Jurkat, Clone E6-1 (cell line): ENCODE measurements at places on chromosomes 7 and 10.

DNA sequence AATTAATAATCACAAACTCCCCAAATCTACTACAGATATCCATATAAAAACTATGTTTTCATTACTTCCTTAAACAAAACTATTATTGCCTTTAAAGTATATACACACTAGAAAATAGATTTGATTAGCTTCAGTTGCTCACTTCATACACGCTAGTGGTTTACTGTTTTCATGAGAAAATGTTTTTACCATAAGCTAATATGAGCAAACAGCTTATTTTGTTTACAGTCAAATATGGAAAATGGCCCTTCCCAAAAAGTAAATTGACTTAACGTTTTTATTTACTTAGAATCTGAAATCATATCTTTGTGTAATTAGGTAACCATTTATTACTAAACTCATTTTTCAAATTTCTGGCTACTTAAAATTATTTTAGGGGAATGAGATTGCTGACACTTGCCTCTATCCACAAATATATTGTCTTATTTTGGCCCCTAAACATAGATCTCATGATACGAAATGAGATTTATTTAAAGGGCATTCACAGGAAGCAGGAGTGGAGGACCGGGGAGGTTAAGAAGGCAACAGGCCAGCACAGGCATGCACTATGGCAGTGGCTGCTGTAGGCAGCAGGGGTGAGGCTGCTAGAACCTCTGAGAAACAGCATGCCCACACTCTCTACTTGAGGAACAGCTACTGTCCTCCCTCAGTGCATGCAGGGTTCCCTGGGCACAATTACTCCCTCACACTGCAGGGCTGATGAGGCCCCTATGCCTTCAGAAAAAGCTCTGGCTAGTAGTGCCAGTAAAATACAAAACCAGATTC, 29.6 kb upstream of the SOSTDC1 start:
- no peak for DNase-seq

DNA sequence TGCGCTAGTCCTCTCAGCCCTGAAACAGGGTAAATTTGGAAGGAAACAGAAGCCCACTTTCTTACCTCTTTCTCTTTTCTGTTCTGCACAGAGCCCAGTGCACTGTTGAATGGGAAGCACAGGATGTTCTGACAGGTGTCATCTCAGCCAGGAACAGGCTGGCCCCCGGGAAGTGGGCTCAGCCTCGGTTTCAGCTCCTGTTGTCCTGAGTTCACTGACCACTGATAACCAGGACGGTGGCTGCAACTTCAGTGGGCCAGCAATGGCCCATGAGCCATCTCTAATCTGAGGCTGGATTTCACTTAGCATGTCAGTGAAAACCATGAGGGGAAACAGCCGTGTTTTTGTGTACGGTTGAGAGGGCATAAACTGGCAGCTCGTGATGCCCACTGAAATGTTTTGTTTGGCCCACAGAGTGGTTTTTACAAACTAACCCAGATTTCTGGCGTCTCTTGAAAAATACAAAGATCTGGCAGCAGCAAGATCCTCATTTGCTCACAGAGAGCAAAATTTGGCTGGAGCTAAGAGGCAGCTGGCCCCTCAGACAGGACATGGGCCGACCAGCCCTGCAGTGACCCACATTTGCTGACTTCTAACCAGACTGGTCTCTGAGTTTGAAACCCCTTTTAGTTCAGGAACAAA, 455.9 kb downstream of the PAXIP1 start:
- no peak for DNase-seq

- no peak for DNase-seq
Measured at GRCh38 chr10:119285495-119286267, 78.3 kb downstream of the GRK5 start.

- DNase-seq = no peak
Measured at GRCh38 chr10:113992471-113993011, 51.1 kb upstream of the ADRB1 start.

- no peak for DNase-seq
Measured at GRCh38 chr7:47444376-47445098, 137.4 kb downstream of the TNS3 start.

GRCh38 chr7:26074919-26075318, 77.1 kb upstream of the NFE2L3 start:
- no peak for DNase-seq

DNA sequence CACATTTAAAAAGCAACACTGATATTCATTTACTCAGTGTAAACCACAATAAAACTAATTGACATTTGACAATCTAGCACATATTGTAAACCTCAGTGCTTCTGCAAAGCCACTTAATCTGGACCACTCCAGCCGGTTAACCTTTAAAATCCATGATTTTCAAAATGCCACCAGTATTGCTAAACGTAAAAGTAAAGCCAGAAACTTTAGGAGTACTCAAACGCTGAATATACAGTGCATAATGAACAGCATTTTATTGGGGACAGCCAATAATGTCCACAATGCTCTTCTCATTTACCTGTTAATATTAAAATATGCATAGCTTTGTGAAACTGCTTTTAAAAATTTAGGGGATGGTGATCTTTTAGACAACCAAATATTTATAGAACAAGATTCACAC, 10.8 kb downstream of the HNRNPA2B1 start:
- no peak for DNase-seq

DNA sequence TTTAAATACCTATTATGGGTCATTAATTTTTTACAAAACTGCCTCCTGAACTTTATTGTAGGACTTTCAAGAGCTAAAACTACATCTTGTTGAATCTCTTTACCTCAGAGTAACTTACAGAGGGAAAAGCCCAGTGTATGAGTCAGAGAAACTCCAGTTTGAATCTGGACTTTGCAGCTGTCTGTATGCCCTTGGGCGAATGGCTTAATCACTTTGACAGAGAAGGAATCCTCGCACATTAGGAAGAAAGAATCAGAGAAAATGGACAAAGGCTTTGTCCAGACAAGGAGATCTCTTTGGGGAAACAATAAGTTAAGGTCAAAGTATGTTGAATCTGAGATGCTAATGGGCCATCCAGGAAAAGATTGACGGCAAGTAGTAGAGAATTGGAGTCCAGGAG, 484.2 kb upstream of the CELF2 start:
- DNase-seq = no peak

- DNase-seq = no peak
Measured at GRCh38 chr10:89235073-89235798, 16.3 kb downstream of the LIPA start.

DNA sequence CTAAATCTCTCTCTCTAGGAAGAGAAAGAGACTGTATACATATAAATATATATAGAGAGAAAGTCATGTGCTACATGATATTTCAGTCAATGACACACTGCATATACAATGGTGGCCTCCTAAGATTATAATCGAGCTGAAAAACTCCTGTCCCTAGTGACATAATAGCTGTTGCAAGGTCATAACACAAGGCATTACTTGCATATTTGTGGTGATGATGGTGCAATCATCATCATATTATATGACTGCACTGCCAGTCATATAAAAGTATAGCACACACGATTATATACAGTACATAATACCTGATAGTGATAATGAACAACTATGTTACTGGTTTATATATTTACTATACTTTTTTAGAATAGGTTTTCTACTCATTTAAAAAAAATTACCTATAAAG, 316.7 kb downstream of the FGFR2 start:
- DNase-seq = no peak

- DNase-seq = peak; percentile 2
Measured at GRCh38 chr10:95504246-95504691, 56.9 kb downstream of the SORBS1 start.

DNA sequence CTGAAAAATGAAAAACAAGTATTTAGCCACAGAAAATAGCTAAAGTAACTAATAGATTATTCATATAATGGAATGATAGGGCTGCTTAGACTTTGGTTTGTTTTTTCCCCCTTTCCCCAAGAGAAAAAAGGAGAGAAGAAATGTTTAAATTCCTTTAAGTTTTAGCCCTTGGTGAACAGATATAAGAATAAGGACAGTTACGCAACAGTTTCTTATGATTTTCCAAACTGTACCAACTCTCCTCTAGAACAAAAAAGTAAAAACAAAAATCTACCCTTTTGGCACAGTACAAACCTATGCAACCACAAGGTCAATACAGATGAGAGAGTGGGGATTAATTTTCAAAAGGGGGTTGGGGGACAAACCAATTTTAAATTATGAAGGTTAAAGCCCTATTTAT, 227.7 kb downstream of the CHCHD3 start:
- no peak for DNase-seq

GRCh38 chr7:112648781-112649180, 141.4 kb downstream of the TMEM168 start:
- DNase-seq = no peak

GRCh38 chr10:133475425-133475734, 21.6 kb downstream of the SCART1 start:
- DNase-seq = peak; percentile 85

DNA sequence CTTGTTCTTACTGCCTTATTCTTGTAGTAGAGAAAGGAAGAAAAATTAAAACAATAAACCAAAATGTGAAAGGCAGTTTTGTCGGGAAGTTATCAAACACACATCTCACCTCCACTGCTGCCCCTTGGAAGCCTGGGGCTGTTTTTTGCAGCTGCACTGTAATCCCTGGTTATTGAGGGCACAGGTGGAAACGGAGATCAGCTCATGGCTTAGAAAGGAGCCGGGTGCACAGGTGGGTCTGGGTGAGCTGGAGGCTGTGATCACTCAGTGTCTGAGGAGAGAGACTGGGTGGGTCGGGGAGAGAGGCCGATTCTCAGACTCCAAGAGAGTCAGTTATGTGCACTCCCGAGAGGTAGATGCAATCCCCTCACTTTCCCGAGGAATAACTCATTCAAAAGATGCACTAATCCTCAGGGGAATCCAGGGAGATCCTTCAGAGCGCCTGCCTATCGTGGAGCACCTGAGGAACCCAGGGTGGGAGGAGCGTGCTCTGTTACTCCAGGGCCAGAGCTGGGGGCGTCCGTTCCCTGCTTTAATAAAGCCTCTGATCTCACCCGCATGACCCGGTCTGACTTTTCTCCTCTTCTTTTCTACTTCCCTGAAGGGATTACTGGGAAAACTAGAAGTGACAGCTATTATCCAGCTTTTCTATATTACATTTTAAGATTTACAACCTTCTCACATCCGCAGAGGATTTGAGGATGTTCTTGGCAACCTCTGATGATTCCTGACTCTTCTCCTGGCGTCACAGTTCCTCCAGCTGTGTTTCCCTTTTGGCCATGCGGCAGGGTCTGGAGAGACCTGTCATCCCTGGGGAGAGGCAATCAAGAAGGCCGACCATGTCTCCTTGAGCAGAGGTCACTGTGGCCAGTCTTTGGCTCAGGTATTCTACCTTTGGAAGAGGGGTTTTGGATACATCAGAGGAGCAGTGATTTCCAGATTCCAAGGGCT, 82.1 kb downstream of the CAMK1D start:
- no peak for DNase-seq

- no peak for DNase-seq
Measured at GRCh38 chr10:92740762-92741161, 51.0 kb downstream of the HHEX start.
